Activated CD8-positive, alpha-beta memory T cell treated with anti-CD3 and anti-CD28 coated beads for 4 hours (primary cell): ENCODE measurements at places on chromosomes 16 and 17.
A peak's percentile ranks its signal among the peaks of the same experiment; 100 is the strongest.

GRCh38 chr17:80891397-80892018 is 100.1 kb upstream of the CHMP6 start:
- peak; percentile 44 for DNase-seq

DNA sequence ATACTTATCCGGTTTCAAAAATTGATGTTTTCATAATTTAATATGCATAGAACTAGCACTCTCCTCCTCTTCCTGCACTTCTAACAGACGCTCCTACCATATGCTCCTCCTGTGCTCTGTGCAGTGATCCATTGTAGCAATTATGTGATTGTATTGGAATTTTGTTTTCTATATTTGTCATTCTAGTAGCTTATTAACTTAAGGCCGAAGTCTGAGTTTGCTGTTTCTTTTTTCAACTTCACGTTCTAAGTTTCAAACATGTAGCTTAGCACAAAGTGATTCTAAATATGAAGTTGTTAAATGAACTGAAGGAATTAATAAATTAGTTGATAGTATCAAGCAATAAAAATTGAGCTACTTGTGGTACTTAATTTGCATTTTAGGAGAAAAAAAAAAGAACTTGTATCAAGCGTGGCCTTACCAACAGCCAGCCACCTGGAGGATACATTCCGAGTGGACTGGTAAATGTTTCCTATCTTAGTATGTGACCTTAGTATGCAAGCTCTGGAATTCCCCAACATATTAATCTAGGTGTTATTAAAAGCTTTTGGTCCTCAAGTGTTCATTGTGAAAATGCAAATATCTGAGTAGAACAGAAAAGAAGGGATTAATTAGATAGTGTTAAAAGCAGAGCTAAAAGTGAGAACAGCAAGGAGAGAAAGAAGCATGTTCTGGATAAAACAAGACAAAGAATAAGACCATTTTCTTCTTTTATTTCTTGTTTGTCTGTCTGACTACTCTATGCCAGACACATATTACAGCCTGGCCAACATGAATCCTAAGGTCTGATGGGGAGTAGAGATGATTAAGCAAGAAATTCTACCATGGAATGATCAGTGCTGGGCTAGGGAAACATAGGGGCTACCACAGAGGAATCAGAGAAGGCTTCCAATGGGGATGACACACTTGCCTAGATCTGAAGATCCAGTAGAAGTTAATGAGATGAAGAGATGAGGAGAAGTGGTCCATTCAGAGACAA is 290.4 kb upstream of the MON1B start:
- no peak for DNase-seq

DNA sequence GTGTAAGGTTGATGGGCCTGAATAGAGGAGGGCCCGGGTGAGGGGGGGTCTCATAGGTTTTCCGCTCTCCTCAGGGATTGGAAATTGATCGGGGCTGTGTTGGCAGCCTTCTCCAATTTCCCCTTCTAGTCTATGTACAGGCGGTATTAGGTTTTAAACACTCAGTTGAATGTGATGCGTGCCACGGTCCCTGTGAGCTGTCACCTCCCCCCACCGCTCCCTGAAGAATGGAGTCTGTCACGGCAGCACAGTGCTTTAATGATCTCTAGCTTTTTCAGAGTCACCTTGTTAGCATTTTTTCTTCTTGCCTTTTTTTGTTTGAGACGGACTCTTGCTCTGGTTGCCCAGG is 800 bp downstream of the COX4I1 start:
- DNase-seq = no peak

DNA sequence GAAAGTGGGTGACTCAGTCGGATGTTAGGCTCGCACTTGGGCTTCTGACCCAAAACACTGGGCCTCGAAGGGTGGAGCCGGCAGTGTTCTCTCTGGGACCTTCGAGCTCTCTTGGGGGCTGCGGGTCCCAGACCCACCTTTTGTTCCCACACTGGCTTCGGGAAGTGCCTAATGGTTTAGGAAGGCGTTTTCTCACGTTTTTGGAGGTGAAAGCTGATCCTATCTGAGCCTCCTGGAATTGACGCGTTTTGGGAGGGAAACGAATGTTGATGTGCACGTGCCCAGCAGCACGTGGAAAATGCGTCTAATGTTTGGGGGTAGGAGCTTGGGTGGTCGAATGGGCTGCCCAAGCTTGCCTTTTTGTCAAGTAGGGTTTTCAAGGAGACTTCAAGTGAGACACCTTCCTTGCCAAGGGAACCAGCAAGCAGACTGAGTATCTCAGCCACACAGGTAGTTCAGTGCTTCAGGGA is 666 bp downstream of the HGS start:
- DNase-seq = no peak

DNA sequence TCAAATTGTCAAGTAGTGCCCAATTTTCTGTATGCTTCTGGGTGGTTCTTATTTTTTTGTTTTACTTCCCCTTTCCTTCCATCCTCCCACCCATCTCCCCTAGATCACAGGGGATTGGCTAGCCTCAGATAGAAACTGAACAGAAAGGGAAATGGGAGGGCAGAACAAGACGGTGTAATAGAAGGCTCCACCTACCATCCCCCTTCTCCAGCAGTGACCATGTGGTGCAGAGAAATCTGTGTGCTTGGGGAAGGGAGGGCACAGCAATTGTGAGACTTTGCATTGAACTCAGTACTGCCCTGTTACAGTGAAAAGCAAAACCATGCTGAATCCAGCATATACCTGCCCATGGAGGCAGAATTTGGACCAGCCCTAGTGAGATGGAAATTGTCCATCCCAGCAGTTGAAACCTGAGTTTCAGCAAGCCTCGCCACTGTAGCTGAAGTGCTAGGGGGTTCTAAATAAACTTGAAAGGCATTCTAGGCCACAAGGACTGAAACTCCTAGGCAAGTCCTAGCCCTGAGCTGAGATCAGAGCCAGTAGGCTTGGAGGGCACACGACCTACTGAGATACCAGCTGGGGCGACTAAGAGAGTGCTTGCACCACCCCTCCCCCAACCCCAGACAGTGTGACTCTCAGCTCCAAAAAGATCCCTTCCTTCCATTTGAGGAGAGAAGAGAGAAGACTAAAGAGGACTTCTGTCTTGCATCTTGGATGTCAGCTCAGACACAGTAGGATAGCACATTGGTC is 5.2 kb downstream of the SLFN11 start:
- no peak for DNase-seq

- DNase-seq = no peak
These were observed 20.9 kb downstream of the HLF start for GRCh38 chr17:55285340-55286301.

DNA sequence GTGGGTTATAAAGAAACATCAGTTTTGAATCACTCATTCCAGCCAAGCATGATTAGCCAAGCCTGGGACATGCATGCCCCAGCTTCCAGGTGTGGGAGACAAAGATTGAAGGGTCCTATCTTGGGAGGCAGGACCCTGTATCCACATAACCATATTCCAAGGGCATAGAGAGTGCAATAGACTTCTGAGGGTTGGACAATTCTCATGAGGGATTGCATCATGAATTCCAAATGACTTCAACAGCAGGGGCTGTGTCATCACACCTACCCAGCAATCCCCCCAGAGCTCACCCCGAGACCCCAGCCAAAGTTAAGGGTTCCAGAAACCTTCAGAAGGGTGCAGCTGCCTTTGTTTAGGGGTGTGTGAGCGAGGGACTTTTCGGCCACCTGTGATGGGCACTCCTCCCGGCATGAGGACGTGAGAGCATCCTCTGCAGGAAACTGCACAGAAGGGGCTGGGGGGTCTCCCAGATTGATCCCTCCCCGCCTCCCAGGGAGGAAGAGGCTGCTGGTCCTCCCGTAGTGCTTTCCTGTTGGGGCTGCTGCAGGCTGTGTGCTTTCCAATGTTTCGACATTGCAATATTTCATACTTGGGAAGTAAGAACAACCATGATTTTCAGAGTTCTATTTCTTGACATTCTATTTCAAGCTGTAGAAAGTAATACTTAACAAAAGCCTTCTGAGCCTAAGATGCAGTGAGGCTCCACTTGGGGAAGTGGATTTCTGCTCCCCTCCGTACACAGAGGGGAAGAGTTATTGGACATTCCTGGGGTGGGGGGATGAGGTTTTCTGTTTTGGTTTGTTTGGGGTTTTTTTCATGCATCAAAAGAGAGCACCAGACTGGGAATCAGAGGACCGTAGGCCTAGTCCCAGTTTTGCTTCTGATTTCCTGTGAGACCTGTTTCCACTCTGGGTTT is 13.3 kb upstream of the PITPNM3 start:
- DNase-seq = no peak

DNA sequence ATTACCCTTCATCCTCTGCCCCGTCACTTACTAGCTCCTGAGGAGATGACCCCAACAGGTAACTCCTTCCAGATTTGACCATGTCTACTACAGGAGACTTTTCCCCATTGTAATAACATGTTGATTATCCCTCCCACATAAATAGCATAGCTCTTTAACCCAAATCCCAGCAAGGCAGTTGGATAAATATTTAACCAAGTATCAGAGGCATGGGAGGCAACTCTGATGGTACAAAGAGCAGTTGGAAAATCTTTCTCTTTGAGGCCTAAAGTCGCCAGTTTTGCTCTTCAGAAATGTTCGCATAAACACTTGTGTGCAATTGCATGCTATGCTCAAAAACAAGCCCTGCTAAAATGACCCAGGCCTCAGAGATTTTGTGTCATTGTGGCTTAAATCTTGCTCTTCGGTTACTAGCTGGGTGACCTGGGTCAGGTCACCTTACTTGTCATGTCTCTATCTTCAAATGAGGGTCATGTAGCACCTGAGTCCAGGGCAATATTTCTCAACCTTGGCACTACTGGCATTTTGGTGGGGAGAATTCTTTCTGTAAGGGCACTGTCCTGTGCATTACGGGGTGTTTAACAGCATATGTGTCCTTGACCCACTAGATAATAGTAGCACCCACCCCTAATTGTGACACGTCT is 48.8 kb downstream of the HSD17B2 start:
- DNase-seq = no peak

GRCh38 chr17:40124279-40125141 is 2.7 kb downstream of the MSL1 start:
- no peak for DNase-seq

DNA sequence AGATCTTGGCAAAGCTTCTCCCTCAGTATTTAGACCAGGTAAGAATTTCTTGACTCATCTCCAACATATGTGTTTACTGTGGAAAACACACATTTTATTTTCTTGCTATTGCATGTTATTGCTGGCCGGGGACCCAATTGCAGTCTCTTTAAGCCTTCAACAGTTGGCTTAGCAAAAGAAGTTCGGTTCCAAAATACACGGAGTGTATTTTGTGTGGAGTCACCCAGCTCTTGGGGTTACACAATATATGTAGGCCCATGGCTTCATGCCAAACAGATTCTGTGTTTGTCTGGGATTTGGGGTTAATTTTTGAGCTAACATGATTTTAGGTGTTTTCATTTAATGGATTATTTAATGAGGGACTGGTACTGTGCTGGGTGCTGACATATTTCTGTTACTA is 4.0 kb downstream of the ALDH3A2 start:
- DNase-seq = no peak
